Fibroblast of pulmonary artery (primary cell): ENCODE measurements at places on chromosomes 11 and 22.

- no peak for DNase-seq
Observed at GRCh38 chr11:78694152-78694551, 119.5 kb upstream of the NARS2 start.

GRCh38 chr22:19991645-19992451, 24.8 kb downstream of the ARVCF start:
- DNase-seq, result no peak

DNA sequence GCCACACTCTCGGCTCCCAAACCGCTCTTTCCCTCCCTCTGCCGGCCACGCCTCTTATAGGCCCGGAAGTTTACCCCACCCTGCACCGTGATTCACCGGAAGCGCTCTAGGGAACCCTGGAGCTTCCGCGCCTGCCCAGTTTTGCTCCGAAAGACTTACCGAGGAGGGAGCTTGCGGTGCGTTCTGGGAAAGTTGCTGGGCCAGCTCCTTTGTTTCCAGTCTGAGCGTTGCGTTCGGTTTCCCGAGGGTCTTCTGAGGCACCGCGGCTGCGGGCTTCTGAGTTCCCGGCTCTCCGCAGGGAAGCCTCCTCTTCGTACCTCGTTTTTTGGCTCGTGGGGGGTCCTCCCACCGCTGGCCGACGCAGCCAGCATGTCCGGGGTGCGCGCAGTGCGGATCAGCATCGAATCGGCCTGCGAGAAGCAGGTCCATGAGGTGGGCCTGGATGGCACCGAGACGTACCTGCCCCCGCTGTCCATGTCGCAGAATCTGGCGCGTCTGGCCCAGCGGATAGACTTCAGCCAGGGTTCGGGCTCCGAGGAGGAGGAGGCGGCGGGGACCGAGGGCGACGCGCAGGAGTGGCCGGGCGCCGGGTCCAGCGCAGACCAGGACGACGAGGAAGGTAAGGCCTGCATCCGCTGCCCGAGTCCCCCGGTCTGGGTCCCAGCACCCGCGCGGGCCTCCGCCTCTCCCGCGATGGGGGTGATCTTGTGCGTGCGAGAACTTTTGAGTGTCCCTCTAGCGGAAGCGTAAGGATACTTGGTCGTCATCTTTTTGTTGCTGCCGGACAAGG, at the start of gene MED17:
MED17 (plus strand) TSS at position 138 of the 790 bp plus-strand sequence; CDS start at position 370, 232 bp downstream.
- peak; percentile 93 for DNase-seq

GRCh38 chr11:33471541-33471940, 214.4 kb downstream of the HIPK3 start:
- no peak for DNase-seq

DNA sequence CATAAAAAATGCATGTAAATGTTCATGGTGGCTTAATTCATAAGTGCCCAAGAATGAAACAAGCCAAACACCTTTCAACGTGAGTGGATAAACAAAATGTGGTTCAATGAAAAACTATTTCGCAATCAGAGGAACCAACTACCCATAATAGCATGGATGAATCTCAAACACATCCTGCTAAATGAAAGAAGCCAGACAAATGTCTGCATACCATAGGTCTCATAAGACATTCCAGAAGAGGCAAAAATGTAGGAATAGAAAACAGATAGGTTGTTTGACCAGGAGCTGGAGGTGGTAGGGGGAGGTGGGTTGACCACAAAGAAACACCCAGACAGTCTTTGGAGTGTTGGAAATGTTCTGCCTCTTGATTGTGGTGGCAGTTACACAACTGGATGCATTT, 13.2 kb upstream of the OSBPL5 start:
- DNase-seq, result peak; percentile 41

DNA sequence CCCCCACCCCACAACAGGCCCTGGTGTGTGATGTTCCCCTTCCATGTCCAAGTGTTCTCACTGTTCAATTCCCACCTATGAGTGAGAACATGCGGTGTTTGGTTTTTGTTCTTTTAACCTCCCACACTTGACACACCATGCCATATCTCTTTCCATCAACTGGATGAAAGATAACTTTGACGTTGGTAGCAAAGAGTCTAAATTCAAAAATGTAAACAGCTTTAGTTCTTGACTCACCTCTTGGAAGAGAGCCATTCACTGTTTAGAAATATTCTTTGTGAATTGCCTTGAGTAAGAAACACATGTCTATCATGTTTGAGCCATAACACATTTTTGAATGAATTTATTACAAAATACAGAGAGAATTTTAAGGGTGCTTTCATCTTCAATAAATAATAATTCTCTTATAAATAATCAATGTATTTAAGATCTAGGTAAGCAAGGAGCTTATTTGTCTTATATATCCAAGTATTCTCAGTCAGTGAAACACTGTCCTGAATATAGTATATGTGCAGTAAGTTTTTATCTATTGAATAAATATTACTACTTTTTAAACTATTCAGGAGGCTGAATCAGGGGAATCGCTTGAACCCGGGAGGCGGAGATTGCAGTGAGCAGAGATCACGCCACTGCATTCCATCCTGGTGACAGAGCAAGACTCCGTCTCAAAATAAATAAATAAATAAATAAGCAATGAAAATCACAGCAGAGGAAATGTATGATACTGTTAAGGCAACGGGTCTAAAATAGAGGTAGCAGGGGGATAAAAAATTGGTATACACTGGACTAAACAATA, 6.7 kb downstream of the CARD18 start:
- peak; percentile 90 for DNase-seq

GRCh38 chr11:10225553-10225952, 68.5 kb downstream of the SBF2 start:
- peak; percentile 23 for DNase-seq
